ENCODE measurements at places on chromosomes 5 and 9.

GRCh38 chr5:121719255-121719654, 132.4 kb upstream of the FTMT start:
- no peak for DNase-seq

DNA sequence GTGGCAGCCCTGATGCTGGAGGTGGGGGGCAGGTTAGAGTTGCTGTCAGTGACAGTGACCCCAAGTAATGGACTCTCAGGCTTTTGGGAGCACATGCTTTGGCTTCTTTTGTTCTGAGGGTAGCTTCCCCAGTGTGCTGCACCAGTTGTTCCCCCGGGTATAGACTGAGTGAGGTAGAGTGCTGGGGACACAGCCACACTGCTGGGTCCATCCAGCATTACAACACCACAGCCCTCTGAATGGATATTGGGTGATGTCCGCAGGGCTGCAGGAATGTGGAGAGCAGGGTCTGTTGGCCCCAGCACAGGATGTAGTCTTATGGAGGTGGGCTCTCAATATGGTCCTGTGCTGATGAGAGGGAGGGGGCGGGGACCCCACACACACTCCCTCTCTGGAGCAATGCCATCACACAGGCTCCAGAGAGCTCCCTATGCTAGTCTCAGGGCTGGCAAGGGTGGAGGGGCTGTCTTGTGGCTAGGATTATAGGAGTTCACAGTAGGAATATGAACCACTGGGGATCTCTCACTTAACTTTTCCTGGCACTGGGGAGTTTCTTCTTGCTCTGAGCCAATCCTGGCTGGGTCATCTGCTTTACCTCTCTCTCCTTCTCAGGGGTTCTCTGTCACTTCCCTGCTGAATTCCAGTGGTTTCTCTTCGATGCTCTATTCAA, 20.7 kb downstream of the OSMR start:
- no peak for DNase-seq

- no peak for DNase-seq
Measured at GRCh38 chr5:147759441-147759840, 23.1 kb downstream of the JAKMIP2 start.

DNA sequence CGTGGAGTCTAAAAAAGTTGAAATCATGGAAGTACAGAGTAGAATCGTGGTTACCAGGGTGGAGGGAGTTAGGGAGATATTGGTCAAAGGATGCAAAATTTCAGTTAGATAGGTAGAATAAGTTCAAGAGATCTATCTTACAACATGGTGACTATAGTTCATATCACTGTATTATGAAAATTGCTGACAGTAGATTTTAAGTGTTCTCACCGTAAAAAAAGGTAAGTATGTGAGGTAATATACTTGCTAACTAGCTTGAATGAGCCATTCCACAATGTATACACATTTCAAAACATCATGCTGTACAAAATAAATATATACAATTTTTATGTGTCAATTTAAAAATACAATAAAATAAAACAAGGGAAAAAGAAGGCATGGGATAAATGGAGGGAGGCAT, 392.1 kb downstream of the CAAP1 start:
- DNase-seq, result no peak

DNA sequence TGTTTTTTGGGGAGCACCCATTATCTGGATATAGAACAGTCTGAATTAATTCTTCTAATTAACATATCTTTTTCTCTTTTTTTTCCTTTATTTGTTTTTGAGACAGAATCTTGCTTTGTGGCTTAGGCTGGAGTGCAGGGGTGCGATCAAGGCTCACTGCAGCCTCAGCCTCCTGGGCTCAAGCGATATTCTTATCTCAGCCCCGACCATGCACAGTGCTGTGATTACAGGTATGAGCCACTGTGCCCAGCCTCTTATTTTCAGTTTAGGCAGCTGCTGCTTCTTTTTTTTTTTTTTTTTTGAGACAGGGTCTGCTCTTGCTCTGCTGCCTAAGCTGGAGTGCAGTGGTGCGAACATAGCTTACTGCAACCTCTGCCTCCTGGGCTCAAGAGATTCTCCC, 20.2 kb downstream of the UBE2R2 start:
- no peak for DNase-seq

GRCh38 chr5:39624268-39624886, 199.6 kb upstream of the DAB2 start:
- no peak for DNase-seq

All from stimulated activated CD4-positive, alpha-beta T cell treated with anti-CD3 and anti-CD28 coated beads, Interleukin-12 subunit alpha, Interleukin-12 subunit beta, amount 100 ng/mL, for 24 hours (primary cell).